Type B pancreatic cell (in vitro differentiated cells): ENCODE measurements at places on chromosomes 5 and 9.

GRCh38 chr9:13278023-13278367 is 1.5 kb downstream of the MPDZ start:
- no peak for DNase-seq

DNA sequence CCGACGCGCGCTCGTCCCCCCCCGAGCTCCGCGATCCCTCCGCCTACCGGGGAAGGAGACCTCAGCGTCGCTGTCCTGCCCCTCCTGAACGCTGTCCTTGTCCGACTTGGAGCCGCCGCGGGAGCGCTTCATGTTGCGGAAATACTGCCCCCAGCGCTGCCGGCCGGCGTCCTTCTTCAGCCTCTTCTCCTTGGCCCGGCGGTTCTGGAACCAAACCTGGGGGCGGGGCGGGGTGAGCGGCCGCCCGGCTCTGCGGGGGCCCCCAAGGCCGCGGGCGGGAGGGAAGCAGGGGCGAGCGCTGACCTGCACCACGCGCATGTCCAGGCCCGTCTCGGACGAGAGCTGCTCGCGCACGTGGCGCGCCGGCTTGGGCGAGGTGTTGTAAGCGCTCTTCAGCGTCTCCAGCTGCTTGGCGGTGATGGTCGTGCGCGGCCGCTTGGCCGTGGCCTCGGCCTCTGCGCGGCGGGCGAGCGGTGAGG is 6.3 kb downstream of the LHX3 start:
- no peak for DNase-seq

GRCh38 chr5:12645582-12645981 is 741.3 kb upstream of the CTNND2 start:
- DNase-seq: no peak

DNA sequence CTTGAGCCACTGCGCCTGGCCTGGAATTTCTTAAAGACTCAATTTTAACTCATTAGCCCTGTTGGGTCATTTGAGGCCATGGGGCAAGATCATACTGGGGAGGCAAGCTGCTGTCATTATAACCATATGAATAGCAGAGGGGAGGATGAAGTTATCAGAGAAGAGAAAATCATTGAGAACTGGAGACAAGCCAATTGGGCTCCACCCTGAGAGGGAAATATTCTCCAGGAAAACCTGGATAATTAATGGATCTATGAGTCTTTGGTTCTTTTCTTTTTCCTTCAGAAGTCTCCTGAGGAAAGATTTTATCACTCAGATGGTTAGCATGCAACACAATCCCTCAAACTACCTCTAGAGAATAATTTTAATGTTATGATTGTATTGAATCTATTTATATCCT is 569.6 kb upstream of the TUSC1 start:
- no peak for DNase-seq

GRCh38 chr5:93567424-93567823 is 13.6 kb downstream of the NR2F1-AS1 start:
- no peak for DNase-seq

- no peak for DNase-seq
These were observed 119.3 kb upstream of the ZNF608 start for GRCh38 chr5:124865603-124866354.
